ENCODE measurements at places on chromosomes 6 and 20. TPM values are rescaled to one million over a fixed set of nuclear protein-coding genes. Genes with fewer than 3 reads are reported as not detected.

GRCh38 chr6:122153557-122153956 is 245.9 kb upstream of the HSF2 start:
- no peak for DNase-seq
- H3K27ac ChIP-seq, result no peak overlapping the region
- no peak overlapping the region for H3K4me3 ChIP-seq
- no peaks in the 10 kb centered on the region for H3K4me1 ChIP-seq
- no peaks in the 10 kb centered on the region for H3K27me3 ChIP-seq

- no peak for DNase-seq
- no peaks in the 10 kb centered on the region for H3K27me3 ChIP-seq
- no peaks in the 10 kb centered on the region for H3K36me3 ChIP-seq
Measured at GRCh38 chr6:37624121-37624520, 73.6 kb downstream of the MDGA1 start.

GRCh38 chr6:46012834-46013233 is 2.8 kb downstream of the CLIC5 start:
- H3K27ac ChIP-seq, result no peak overlapping the region
- H3K4me3 ChIP-seq, result no peak overlapping the region
- DNase-seq, result no peak
- H3K4me1 ChIP-seq, result peaks cover 5% of the 10 kb centered on the region
- peaks cover 2% of the 10 kb centered on the region for H3K36me3 ChIP-seq

- H3K4me3 ChIP-seq, result no peak overlapping the region
- no peaks in the 10 kb centered on the region for H3K4me1 ChIP-seq
- no peaks in the 10 kb centered on the region for H3K27me3 ChIP-seq
Measured at GRCh38 chr6:62971976-62972658, 239.2 kb upstream of the FKBP1C start.

DNA sequence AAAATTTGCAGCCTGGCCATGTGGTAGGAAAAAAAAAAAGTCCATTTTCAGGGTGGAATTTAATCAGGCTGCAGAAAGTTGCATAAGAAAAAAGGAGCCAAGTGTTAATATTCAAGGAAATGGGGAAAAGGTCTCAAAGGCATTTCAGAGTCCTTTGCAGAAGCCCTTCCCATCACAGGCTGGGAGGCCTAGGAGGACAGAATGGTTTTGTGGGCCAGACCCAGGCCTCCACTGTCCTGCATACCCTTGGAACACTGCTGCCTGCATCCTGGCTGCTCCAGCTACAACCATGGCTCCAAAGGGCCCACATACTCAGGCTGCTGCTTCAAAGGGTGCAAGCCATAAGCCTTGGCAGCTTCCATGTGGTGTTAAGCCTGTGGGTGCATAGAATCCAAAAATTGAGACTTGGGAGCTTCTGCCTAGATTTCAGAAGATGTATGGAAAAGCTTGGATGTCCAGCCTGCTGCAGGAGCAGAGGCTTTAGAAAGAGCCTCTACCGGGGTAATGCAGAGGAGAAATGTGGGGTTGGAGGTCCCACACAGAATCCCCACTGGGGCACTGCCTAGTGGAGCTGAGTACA is 239.0 kb upstream of the STXBP5 start:
- H3K27ac ChIP-seq, result no peak overlapping the region
- H3K4me3 ChIP-seq, result no peak overlapping the region
- H3K4me1 ChIP-seq, result 0 out of 2 replicates have a peak, but pooled peaks cover 2% of the 10 kb centered on the region
- H3K36me3 ChIP-seq, result no peaks in the 10 kb centered on the region
- no peaks in the 10 kb centered on the region for H3K27me3 ChIP-seq

- no peak overlapping the region for H3K27ac ChIP-seq
- no peaks in the 10 kb centered on the region for H3K36me3 ChIP-seq
- H3K4me3 ChIP-seq, result no peak overlapping the region
- no peak for DNase-seq
- H3K4me1 ChIP-seq, result no peaks in the 10 kb centered on the region
Measured at GRCh38 chr6:158286413-158286812, 25.9 kb upstream of the TULP4 start.

DNA sequence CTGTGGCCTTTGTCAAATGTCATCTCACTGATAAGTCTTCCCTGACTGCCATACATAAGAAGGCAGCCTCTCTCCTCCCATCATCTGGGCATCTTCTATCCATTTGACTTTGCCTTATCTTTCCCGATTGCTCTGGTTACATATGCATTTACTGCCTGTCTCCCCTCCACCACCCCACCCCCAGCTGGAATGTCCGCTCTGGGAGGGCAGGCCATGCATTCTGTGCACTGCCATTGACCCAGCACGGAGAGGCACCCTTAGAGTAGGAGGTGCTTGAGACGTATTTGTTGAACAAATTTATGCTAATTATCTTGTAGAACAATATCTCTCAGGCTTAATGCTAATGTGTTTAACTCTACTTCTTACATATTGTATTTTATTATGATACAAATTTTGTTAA is 183.9 kb upstream of the HDAC2 start:
- H3K27ac ChIP-seq, result no peak overlapping the region
- no peaks in the 10 kb centered on the region for H3K36me3 ChIP-seq
- no peak for DNase-seq
- H3K4me1 ChIP-seq, result no peaks in the 10 kb centered on the region
- no peak overlapping the region for H3K4me3 ChIP-seq
- no peaks in the 10 kb centered on the region for H3K27me3 ChIP-seq

DNA sequence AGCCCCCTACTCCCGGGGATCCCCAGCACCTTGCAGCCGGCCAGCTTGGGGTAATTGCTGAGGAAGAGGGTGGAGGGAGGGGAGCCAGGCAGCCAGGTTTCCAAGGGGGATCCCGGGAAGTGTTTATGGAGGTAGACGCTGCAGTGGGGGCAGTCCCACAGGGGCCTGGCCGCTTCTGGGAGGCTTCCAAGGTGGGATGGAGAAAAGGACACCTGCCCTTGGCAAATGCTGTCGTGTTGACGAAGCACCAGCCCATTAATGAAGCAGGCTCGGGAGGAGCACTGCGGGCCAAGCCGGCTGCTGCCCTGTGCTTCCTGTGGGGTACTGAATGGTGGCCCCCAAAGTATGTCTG is 82.4 kb downstream of the TMEM242 start:
- no peak overlapping the region for H3K4me3 ChIP-seq
- no peaks in the 10 kb centered on the region for H3K27me3 ChIP-seq
- no peak overlapping the region for H3K27ac ChIP-seq
- H3K4me1 ChIP-seq, result no peaks in the 10 kb centered on the region

- H3K36me3 ChIP-seq, result no peaks in the 10 kb centered on the region
- no peak overlapping the region for H3K4me3 ChIP-seq
- DNase-seq, result no peak
- no peaks in the 10 kb centered on the region for H3K4me1 ChIP-seq
Measured at GRCh38 chr6:54103497-54103896, 7.7 kb upstream of the MLIP start.

DNA sequence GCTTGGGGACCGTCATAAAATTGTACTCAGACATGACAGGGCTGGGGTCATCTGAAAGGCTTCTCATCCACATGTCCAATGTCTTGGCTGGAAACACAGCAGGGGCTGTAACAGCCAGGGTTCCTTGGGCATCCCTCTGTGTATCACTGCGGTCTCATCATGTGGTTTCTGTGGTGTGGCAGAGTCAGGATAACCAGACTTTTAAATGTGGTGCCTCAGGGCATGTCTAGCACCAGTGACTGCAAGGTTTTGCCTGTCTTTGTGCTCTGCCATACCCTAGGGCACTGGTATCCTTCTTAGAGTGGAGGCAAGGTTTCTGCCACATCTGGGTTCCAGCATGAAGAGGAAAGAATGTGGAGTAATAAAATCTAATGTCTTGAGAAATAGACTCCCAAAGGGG is 124.2 kb downstream of the PLEKHG1 start:
- no peaks in the 10 kb centered on the region for H3K36me3 ChIP-seq
- no peak overlapping the region for H3K4me3 ChIP-seq
- H3K27ac ChIP-seq, result no peak overlapping the region
- H3K27me3 ChIP-seq, result peaks cover 6% of the 10 kb centered on the region
- no peak for DNase-seq

DNA sequence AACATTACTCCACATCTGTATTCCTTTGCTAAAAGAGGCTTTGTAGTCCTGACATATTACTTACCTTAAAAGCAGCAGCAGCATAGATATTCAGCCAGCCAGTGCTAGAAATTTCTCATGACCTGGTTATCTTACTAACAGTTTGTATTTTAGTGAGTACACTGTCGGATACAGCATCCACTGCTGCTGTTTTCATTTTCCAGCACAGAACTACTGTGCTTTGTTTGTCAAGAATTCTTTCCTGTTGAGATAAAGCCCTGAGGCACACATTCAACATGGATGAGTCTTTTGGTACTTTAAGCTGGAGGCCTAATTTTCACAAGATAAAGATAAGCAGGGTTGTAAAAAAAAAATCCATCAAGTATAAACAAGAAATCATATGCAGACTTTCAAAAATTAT is 311.2 kb upstream of the OPRM1 start:
- H3K4me1 ChIP-seq, result no peaks in the 10 kb centered on the region
- no peak overlapping the region for H3K4me3 ChIP-seq
- H3K27ac ChIP-seq, result no peak overlapping the region

GRCh38 chr20:40961176-40961575 is 67.4 kb upstream of the TOP1 start:
- no peak overlapping the region for H3K27ac ChIP-seq
- no peaks in the 10 kb centered on the region for H3K36me3 ChIP-seq
- no peaks in the 10 kb centered on the region for H3K27me3 ChIP-seq
- no peaks in the 10 kb centered on the region for H3K4me1 ChIP-seq

- no peak for DNase-seq
- no peaks in the 10 kb centered on the region for H3K27me3 ChIP-seq
- H3K27ac ChIP-seq, result no peak overlapping the region
- H3K4me1 ChIP-seq, result no peaks in the 10 kb centered on the region
- no peak overlapping the region for H3K4me3 ChIP-seq
Measured at GRCh38 chr20:53365539-53366075, 228.0 kb downstream of the ZNF217 start.

DNA sequence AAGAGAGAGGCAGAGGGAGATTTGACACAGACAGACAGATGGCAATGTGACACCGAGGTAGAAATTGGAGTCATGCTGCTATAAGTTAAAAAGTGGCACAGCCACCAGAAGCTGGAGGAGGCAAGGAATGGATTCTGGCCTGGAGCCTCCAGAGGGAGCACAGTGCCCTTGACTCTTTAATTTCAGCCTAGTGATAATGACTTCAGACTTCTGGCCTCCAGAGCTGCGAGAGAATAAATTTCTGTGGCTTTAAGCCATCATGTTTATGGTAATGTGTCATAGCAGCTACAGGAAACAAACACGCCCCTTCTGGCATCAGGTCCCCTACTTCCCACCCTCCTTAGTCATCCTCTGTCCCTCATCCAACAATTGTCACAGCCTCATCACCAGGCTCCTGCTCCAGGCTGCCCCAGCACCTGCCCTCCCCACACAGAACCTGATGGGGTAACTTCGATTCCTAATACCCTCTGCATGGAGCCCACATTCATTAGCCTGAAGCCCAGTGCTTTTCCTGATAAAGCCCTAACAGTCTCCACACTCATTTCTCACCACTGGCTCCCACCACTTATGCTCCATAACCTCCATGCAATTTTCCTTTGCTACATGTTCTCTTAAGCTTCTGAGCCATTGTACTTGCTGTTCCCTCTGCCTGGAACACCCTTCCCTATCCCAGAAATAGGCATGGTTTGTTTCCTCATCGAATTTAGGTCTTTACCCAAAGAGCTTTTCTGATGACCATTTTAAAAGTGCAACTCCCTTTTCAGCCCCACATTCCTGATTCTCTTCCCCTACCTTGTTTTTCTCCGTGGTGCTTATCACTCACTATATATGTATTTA is 69.7 kb upstream of the TOX2 start:
- H3K27me3 ChIP-seq, result no peaks in the 10 kb centered on the region
- DNase-seq, result peak; percentile 86
- H3K4me1 ChIP-seq, result peaks cover 33% of the 10 kb centered on the region
- no peak overlapping the region for H3K4me3 ChIP-seq
- no peaks in the 10 kb centered on the region for H3K36me3 ChIP-seq

GRCh38 chr6:160667639-160668481 is 3.8 kb upstream of the LPA start:
- DNase-seq, result peak; percentile 25
- no peak overlapping the region for H3K27ac ChIP-seq
- H3K4me1 ChIP-seq, result no peaks in the 10 kb centered on the region
- no peaks in the 10 kb centered on the region for H3K36me3 ChIP-seq
- H3K4me3 ChIP-seq, result no peak overlapping the region

DNA sequence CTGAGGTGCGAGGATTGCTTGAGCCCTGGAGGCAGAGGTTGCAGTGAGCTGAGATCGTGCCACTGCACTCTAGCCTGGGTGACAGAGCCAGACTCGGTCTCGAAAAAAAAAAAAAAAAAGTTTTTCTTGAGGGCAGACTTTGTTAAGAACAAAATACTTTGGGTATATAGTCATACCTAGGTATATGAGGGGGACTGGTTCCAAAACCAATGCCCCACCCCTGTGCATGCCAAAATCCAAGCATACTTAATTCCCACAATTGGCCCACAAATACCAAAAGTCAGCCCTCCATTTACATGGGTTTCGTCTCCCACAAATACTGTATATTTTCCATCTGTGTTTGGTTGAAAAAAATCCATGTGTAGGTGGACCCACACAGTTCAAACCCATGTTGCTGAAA is 119.9 kb downstream of the INSM1 start:
- no peak overlapping the region for H3K27ac ChIP-seq
- H3K4me3 ChIP-seq, result no peak overlapping the region

DNA sequence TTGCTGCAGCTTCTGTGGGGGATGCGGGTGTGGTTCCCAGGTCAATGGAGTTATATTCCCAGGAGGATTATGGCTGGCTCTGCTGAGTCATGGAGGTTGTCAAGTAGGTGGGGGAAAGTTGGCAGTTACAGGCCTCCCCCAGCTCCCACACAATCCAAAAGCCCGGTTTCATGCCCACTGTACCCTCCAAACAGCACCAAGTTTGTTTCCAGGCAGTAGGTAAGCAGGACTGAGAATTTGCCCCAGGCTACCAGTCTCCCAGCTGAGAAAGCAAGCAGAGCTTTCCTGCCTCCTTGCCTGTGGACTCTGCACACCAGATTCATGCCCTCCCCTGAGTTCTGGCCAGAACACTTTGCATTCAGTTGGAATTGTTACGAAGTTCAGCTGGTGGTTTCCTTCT is 578.2 kb downstream of the MEI4 start:
- H3K27ac ChIP-seq, result no peak overlapping the region
- no peak for DNase-seq
- H3K36me3 ChIP-seq, result no peaks in the 10 kb centered on the region
- H3K4me3 ChIP-seq, result no peak overlapping the region
- H3K27me3 ChIP-seq, result no peaks in the 10 kb centered on the region

GRCh38 chr6:34093206-34093605 is 52.7 kb downstream of the GRM4 start:
- no peaks in the 10 kb centered on the region for H3K27me3 ChIP-seq
- H3K4me1 ChIP-seq, result no peaks in the 10 kb centered on the region
- H3K4me3 ChIP-seq, result no peak overlapping the region
- H3K27ac ChIP-seq, result no peak overlapping the region
- DNase-seq, result no peak
- no peaks in the 10 kb centered on the region for H3K36me3 ChIP-seq

- H3K36me3 ChIP-seq, result no peaks in the 10 kb centered on the region
- H3K27ac ChIP-seq, result no peak overlapping the region
- no peak overlapping the region for H3K4me3 ChIP-seq
- DNase-seq, result no peak
Measured at GRCh38 chr20:52469128-52469527, 277.5 kb upstream of the ZFP64 start.

- DNase-seq, result no peak
- H3K36me3 ChIP-seq, result no peaks in the 10 kb centered on the region
- peaks cover 9% of the 10 kb centered on the region for H3K27me3 ChIP-seq
- H3K4me3 ChIP-seq, result no peak overlapping the region
Measured at GRCh38 chr6:53714395-53714794, 48.8 kb upstream of the KLHL31 start.

- no peaks in the 10 kb centered on the region for H3K27me3 ChIP-seq
- H3K27ac ChIP-seq, result no peak overlapping the region
Measured at GRCh38 chr20:19120011-19120410, 92.4 kb upstream of the SLC24A3 start.

Gene OOEP
- 10.6 TPM for total RNA-seq

Gene NDUFAF5
- 23.0 TPM for total RNA-seq

Gene RAMACL
- 0.13 TPM for total RNA-seq

Gene RIPPLY2
- total RNA-seq, result 6.5 TPM

Gene PLG
- 0.57 TPM for total RNA-seq

Gene SPATA25
- 1.8 TPM for total RNA-seq

Gene KHDC1L
- not detected for total RNA-seq

All from Panc1 (cell line).